Stimulated activated CD8-positive, alpha-beta memory T cell treated with anti-CD3 and anti-CD28 coated beads, Interleukin-15, amount 100 ng/mL, for 48 hours (primary cell): ENCODE measurements at places on chromosomes 11 and 22.

- no peak for DNase-seq
These were observed 5.0 kb downstream of the SLC39A13 start for GRCh38 chr11:47413351-47413750.

DNA sequence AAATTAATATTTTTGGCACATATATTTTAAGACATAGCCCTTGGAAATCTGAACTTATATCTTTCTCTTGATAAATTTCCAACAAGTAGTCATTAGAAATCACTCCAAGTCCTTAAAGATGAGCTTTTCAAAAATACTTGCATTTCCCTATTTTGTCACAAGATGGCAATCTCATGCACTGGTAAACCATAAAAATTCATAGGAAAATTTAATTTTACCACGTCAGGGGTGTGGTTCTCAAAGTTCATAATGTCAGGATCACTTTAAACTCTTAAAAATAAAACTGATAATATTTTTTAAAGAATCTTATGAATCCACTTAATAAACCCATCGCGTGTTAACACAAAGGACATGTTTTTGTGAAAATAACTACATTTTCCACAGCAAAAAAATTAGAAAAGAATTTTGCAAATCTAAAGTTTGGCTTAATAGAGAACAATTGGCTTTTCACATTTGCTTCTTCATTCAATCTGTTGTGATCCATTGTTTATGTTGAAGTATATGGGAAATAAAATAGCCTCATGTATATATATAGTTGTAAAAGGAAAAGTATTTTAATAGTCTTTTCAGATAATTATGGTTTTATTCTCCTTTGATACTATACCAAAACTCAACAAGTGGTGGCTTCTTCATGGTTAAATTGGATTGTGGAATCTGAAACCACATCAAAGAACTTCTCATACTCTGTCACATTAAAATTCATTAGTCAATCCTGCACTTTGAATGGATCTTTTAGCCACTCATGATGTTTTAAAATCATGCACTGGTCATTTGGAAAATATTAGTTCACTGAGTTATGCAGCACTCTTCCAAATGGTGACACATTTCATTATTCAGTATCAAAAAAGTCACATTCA lies 169.1 kb downstream of the CADM1 start:
- no peak for DNase-seq

GRCh38 chr22:24088816-24089215 lies 77.7 kb downstream of the CABIN1 start:
- DNase-seq: no peak

DNA sequence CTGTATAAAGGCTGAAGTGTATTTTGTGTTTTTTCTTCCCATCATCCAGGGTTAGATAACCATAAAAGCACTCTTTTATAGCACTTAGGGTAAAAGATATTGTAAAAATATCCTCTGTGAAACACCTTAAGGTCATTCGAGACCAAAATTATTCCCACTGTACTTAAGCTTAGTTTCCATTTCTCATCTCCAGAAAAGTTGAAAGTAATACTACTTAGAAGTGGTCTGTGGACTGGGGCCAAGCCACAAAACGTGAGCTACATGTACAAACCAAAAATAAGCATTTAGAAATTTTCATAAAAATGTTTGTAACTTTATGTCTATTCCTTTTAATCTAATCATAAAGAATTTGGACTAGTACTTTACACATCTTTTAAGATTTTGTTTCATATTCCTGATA lies 142.0 kb upstream of the NTM start:
- no peak for DNase-seq

DNA sequence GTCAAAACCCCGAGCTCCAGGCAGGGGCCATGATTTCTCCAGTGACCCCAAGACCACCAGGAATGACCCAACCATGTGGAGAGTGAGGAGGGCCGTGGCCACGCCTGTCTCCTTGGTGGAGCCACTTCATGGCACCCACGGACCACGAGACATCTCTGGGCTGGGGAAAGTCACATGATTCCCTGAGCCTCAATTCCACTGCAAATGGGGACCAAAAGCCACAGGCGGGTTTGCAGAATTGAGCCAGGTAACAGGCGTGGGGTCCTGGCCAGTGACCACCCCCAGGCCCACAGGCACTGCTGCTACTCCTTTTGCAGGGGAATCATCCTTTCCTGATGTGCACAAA lies 178.9 kb downstream of the CTTN start:
- DNase-seq: no peak

DNA sequence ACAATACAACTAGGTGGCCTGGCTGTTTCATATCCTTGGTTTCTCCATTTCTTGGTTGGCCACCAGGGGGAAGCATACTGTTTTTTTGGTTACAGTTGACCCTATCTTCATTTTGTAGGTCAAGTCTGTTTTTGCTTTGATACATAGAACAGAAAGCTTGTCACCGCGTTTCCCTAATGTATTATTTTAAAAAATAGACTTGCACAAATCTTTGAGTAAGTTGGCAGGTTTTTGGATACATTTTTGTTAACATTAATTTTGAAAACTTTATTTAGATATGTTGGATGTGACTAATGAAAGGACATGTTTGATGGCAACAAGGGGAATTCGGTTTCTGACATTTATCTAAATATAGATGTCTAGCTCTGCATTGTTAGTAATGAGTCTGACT lies 3.0 kb downstream of the NCR3LG1 start:
- peak; percentile 40 for DNase-seq

GRCh38 chr22:22742641-22743040 lies 98.2 kb downstream of the GGTLC2 start:
- no peak for DNase-seq

DNA sequence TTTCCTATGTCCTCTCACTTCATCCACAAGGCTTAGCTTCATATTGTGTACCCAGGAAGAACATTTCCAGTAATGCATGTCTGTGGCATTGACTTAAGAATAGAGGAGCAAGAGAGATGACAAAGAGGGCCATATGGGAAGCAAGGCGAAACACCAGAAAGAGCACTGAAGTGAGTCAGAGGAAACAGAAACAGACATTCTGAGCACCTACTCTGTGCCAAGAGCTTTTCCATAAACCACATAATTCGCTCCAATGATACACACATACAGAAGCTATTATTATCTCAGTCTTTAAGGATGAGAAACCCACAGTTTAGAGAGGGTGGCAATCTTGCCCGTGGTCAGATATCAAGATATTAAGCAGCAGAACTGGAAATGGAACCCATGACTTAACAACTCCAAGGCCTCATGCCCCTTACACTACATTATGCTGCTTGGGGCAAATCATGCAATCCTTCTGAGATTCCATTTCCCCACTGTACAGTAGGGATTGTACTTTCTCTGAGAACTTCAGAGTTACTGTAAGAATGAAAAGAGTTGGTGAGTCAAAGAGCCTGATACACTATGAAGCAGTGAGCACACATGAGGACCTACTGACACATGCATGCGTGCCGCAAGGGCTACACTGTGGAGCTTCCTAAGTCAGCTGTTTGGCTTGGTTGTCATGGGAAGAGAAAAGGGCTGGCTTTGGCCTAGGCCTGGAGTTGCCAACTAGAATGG lies 126.6 kb downstream of the KCNC1 start:
- no peak for DNase-seq

- DNase-seq: no peak
These were observed 24.0 kb upstream of the CADM1 start for GRCh38 chr11:115528225-115528624.

- DNase-seq: no peak
These were observed 154.1 kb downstream of the AASDHPPT start for GRCh38 chr11:106231591-106231990.

DNA sequence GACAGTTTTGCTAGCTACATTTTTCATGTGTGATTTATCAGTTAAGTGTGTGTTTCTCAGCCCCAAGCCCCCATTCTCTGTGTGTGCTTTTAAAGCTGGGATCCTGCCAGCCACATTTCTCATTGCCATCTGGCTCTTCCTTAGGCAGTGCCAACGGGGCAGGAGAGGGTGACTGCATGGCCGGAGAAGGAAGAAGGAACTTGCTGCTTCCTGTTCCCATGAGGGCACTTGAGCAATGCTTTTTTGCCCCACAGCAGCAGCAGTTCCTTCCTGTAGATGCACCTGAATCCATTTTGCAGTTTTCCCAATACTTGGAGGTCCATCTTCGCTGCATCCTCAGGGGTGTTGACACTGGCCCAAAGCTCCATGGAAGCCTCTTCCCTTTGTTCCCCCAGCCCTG lies 37.5 kb downstream of the TNRC6B start:
- no peak for DNase-seq

GRCh38 chr11:123511037-123511870 lies 81.2 kb downstream of the GRAMD1B start:
- peak; percentile 59 for DNase-seq
